ENCODE measurements at places on chromosomes 1 and 21. TPM values are rescaled to one million over a fixed set of nuclear protein-coding genes. Genes with fewer than 3 reads are reported as not detected.

GRCh38 chr1:230186874-230187273 lies 119.8 kb downstream of the GALNT2 start:
- H3K27me3 ChIP-seq = no peaks in the 10 kb centered on the region
- H3K4me3 ChIP-seq = no peak overlapping the region
- DNase-seq = no peak
- H3K27ac ChIP-seq = peak overlapping the region; percentile 45
- H3K36me3 ChIP-seq = no peaks in the 10 kb centered on the region

- peak overlapping the region; percentile 1 for H3K4me3 ChIP-seq
- no peak overlapping the region for H3K27ac ChIP-seq
- no peaks in the 10 kb centered on the region for H3K36me3 ChIP-seq
- H3K4me1 ChIP-seq = no peaks in the 10 kb centered on the region
- H3K27me3 ChIP-seq = no peaks in the 10 kb centered on the region
- no peak for DNase-seq
Measured at GRCh38 chr21:9759972-9760371, 761.4 kb upstream of the TPTE start.

C1orf167 gene
- 0.95 TPM for total RNA-seq

TRIM46 gene
- total RNA-seq = 11.3 TPM

DNA sequence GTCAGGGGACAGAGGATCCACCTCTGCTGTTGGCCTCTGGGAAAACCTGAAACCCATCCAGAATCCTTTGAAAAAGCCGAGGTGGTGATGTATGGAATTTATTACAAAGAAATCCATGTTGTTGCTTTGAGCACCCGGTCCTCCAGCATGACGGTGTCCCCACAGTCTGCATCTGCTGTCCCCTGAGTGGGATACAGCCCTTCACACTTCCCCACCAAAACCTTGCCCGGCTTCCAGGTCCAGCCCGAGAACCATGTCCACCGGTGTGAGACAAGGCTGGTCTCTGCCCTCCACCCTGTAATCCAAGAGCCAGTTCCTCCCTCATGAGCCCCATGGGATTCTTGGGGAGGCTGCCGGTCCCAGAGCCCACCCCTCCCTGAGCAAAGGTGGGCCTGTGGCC lies 70.5 kb downstream of the STUM start:
- H3K4me1 ChIP-seq = no peaks in the 10 kb centered on the region
- H3K27ac ChIP-seq = no peak overlapping the region
- H3K27me3 ChIP-seq = no peaks in the 10 kb centered on the region

TFF3 gene
- 5.2 TPM for total RNA-seq

KIF2C gene
- total RNA-seq = 72.7 TPM

MPL gene
- total RNA-seq = 0.32 TPM

All from endodermal cell (in vitro differentiated cells).